ENCODE measurements at places on chromosomes 5 and 9.

DNA sequence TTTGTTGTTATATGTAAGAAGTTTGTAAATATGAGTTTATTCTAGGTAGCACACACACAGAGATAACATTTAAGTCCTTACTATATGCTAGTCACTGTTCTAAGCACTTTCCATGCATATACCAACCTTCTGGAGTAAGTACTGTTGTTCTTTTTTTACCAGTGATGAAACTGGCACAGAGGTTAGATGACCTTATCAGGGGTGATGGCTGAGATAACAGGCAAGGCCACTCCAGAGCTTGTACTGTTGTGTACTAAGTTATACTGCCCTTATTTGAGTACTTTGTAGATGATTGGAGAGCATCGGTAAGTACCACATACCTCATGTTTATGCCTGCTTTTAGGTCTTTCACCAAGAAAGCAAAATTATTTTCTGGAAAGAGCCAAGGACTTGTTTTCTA lies 6.2 kb downstream of the POLR1E start:
- DNase-seq, result no peak

DNA sequence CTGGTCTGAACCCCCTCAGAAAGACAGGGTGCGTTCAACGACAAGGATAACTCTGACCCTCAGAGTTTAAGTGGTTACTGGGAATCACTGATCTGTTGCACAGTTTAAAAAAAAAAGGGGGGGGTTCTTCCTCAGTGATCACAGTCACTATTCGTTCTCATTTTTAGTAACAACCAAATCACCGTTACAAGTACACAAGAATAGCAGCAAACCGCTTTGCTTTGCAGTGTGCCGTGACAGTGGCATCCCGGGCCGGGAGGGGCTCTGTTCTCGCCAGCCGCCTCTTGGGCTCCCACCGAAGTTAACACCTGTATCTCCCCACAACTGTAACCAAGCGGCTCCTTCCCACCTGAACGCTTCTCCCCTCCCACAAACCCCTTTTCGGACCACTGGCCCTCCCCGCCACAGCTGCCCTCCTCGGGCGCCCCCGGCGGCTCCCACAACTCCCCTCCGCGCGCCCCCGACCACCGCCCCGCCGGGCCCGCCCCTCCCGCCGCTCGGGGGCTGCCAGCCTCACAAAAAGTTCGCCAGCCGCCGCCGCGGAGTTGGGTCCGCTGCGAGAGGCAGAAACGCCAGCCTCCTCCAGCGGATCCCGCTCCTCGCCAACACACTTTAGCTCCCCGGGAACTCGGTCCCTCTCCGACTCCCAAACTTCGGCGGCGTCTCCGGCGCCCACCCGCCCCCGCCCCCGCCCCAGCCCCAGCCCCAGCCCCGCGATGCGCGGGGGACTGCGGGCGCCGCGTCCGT lies 1.2 kb downstream of the SSBP2 start:
- DNase-seq, result no peak

DNA sequence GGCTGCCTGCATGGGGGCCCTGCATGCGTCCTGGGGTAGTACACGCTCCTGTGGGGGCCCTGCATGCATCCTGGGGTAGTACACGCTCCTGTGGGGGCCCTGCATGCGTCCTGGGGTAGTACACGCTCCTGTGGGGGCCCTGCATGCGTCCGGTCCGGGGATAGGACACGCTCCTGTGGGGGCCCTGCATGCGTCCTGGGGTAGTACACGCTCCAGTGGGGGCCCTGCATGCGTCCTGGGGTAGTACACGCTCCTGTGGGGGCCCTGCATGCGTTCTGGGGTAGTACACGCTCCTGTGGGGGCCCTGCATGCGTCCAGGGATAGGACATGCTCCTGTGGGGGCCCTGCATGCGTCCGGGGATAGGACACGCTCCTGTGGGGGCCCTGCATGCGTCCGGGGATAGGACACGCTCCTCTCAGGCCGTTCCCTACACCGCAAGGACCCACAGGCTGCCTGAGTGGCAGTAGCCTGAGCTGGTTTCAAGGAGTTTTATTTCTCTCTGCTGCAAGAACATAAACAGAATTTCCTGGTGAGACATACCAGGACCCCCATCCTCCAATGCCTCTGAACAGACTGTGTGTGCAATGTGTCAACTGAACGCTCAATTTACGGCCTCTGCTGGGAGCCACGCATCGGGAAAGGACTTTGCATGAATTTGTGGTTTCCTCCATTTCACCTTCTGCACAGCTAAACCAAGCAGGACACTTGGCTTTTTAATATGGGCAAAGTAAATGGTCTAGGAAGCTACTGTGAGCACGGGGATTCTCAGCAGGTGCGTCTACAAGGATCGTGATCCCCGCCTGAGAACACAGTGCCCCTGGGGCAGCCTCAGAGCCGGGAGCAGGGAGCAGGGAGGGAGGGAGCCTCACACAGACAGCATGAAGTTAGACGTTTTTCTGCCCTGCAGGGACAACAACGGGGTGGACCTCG lies 48.9 kb upstream of the CLPTM1L start:
- no peak for DNase-seq

DNA sequence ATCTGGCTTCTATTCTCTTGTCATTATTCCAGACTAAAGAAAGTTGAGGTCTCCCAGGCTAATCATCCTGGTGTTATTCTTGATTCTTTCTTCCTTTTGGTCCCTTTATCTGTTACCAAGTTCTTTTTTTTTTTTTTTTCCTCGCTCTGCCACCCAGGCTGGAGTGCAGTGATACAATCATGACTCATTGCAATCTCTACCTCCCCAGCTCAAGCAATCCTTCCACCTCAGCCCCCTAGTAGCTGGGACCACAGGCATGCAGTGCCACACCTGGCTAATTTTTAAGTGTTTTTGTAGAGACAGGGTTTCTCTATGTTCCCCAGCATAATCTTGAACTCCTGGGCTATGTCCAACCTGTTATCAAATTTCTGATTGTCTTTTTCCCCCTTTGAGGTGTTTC lies 126.6 kb upstream of the DHFR start:
- DNase-seq, result no peak

- no peak for DNase-seq
These were observed 28.3 kb downstream of the SPTAN1 start for GRCh38 chr9:128580731-128581130.

GRCh38 chr5:62603934-62604333 lies 25.3 kb downstream of the LRRC70 start:
- DNase-seq, result no peak

DNA sequence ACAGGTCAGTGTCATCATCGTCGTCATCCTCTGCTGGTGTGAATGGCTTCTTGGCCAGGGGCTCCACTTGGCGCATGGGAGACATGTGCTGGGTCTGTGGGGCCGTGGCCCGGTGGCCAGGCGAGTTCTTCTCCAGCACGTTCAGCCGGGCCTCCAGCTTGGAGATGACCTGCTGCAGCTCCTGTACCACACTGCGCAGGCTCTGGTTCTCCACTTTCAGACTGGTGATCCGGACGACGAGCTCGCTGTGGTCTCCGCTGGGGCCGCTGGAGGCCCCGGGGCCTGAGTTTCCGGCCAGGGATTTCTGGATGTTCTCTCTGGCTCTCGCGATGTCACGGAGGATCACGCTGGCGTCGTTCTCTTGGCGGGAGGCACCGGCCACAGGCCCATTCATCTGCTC lies 40.6 kb downstream of the ZNF484 start:
- no peak for DNase-seq

GRCh38 chr5:169424670-169425378 lies 123.9 kb upstream of the SLIT3 start:
- DNase-seq, result no peak

GRCh38 chr5:73652391-73652790 lies 26.4 kb downstream of the ARHGEF28 start:
- DNase-seq, result no peak

DNA sequence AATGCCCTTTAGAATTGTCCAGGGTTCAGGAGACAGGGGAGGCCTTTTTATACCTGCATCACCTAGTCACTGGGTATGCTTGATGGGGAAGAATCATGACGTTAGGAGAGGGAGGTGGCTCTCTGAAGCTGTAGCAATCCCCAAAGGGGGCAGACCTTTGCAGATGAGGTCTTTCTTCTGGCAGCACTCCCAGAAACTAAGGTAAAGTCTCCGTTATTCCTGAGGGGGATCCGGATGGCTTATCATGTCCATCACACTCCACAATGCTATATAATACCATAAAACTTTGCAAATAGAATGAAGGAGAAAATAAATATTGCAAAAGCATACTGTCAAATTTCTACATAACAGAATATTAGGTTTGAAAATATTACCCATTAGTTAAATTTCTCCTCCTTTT lies 21.5 kb upstream of the CAST start:
- no peak for DNase-seq

DNA sequence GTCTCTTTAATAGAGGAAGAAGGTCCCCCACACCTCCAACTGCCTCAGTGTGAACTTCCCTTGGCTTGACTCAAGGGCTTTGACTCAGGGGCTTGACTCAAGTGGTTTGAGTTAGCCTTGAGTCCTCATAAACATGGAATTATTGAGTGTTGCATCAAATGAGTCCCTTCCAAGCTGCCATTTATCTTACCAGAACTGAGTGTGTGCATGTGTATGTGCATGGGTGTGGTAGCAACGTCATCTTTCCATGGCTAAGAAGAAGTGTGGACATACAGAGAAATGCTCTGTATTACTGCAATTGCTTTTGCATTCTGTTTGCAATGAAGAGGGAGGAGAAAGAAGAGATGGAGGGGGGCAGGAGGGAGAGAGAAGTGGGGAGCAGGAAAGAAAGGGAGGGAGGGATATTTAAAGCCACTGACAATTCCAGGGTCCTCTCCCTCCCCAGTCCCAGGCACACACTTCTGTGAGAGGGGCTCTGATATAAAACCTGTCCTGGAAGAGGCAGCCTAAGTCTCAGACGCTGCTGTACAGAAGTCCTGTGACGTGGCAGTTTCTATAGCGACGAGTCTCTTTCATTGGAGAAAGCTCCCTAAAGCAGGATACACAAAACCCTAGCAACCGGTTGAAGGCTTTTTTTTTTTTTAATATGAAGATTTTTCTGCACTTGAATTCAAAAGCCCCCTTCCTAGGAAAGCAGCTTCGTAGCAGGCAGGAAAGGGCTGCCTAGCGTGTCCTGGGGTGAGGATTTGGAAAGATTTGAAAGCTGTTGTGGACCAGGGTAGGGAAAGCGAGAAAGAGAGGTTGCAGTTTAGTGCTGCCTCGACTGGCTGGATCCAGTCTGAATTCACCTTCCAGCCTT lies 93.3 kb upstream of the MAP1B start:
- no peak for DNase-seq
